Kidney glomerular epithelial cell (primary cell): ENCODE measurements at places on chromosomes 16 and 17.

DNA sequence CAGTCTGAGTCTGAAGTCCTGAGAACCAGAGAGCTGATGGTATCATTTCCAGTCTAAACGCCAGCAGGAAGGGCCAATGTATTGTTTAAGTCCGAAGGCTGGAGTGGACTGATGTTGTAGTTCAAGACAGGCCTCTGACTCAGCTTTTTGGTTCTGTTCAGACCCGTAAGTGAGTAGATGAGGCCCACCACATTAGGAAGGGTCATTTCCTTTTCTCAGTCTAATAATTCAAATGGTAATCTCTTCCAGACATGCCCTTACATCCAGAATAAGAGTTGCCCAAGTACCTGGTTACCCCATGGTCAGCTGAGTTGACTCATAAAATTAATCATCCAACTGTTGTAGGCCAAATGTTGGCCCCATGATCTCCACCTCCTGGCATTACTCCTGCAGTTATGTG is 442.6 kb upstream of the HSBP1 start:
- DNase-seq = no peak

GRCh38 chr17:64177311-64178010 is 47.5 kb upstream of the ERN1 start:
- DNase-seq = no peak

DNA sequence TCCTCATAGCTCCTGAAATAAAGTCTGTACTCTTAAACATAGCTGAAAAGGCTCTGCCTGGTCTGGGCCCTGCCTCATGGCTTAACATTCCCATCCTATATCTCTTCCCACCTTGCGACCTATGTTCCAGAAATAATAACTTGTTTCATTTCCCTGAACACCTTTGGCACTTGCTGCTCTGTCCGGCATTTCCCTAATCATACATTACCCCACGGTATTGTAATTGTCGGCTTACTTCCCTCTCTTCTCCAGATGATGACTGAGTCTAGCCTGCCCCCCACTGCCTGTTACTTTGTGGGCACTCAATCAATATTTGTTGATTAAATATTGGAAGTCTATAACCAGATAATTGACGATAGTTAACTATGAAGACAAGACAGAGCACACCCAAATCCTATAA is 23.3 kb upstream of the SUPT4H1 start:
- DNase-seq = no peak

GRCh38 chr17:44037471-44037870 is 22.7 kb upstream of the TMEM101 start:
- DNase-seq = no peak

DNA sequence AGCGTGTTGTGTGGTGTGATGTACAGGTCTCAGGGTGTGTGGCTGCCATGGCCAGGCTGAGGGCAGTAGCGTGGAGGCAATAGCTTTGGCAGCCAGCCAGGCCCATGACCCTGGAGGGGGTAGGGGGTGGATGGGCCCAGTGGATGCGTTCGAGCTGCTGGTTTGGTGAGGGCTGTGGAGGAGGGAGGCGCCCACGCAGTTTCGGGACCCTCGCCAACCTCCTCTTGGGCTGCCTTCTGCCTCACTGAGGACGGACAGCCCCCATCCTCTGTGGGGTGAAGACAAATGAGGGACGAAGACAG is 238.6 kb upstream of the GSE1 start:
- no peak for DNase-seq

DNA sequence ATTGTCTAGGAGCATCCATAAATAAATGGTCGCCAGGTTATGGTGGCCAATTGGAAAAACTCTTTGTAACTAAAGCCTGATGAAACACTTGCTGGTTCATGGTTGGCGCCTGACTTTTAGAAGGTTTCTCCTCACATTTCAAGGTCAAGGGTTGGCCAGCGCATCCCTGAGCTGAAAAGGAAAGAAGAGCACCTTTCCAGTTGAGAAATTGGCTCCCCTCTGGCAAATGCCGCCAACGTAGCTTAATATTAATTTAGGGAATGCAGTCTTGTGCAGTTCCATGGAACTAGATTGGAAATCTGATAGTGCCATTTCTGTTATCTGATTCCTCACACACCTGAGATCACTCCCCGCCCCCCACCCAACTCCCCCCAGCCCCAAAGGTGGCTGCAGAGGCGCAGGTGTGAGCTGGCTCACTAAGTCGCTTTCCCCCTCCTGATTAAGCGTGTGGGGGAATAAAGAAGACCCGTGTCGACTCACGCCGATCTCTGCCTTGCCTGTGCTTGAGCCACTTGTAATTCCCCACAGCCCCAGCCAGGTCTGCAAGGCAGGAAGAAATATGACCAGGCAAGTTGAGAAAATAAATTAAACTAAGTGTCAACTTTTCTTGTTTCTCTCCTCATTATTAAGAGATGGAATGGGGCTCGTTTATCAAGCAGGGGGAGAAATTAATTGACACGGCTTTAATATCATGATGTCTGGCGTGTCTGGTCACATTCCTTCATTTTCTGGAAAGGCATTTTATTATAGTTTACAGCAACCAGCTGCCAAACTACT is 157.7 kb downstream of the CCDC182 start:
- no peak for DNase-seq

- peak; percentile 15 for DNase-seq
Measured at GRCh38 chr16:16083421-16084156, 134.2 kb downstream of the ABCC1 start.

GRCh38 chr17:62130739-62131138 is 65.7 kb upstream of the MED13 start:
- DNase-seq = no peak

DNA sequence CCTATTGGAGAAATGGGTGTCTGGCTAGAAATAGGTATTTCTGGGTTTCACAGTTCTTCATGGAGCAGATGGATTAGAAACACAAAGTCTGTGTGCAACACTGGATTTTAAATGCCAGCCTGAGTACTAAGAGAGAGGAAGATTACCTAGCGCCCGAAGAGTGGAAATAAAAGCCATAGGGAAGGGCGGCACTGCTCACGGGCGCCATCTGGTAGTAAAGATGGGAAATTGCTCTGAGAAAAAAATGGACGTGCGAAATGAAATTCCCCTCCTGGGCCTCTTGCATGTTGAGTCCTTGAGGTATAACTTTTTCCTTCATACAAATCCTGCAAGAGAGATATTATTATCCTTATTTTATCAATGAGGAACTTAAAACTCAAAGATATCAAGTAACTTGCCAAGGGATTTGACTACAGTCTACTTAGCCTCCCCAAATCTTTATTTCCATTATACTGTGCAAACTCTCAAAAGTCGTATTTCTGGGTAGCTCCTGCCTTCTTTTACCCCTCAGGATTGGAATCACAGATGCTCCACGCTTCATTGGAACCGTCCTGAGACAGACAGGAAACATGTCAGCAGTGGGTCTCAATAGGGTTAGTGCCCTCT is 72.8 kb downstream of the MMD start:
- peak; percentile 71 for DNase-seq

DNA sequence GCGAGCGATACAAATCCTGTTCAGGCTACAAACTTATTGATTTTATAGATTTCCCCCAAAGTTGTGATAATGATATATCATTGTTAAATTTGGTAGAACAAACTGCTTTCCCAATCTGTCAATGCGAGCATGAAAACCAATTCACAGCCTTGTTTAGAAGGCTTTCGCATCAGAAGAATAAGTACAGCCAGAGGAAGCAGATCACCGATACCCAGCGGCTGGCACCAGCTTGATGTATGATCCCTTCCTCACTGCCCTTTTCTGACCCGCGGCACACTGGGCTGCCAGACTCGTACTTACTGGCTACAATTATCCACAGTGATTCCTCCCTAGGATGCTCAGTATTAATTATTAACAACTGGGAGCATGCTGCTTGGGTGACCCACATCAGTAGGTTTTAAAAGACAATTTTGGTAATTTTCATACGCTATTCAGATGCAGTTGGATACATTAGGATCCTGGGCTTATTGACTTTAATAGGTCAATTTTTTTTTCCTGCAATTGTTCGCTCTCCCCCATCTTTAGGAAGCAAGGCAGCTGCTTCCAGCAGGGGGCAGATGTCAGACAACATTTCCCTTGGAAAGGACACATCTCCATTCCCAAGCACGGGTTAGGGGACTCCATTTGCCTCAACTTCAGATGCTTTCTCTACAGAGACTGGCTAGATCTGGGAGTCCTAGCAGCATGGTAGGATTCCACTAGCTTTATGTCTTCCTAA is 582.7 kb upstream of the PSMD7 start:
- DNase-seq = no peak

DNA sequence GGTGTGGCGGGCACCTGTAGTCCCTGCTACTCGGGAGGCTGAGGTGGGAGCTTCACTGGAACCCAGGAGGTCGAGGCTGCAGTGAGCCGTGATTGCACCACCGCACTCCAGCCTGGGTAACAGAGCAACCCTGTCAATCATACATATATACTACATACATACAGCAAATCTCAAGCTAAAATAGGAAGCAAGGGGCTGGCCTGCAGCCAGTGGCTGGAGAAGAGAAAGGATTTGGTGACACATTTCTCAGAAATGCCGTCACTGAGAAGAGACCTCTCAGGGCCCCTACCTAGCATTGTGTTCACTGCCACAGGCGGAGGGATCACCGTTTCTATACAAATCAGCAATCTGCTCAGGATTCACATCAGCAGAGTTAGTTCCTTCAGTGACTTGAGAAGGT is 16.9 kb downstream of the NARF start:
- DNase-seq = no peak

GRCh38 chr17:47733047-47733673 is at the start of gene TBX21:
TSS of gene TBX21 (plus strand) at chr17:47733236. CDS start at chr17:47733455, 219 bp downstream.
- DNase-seq = no peak

DNA sequence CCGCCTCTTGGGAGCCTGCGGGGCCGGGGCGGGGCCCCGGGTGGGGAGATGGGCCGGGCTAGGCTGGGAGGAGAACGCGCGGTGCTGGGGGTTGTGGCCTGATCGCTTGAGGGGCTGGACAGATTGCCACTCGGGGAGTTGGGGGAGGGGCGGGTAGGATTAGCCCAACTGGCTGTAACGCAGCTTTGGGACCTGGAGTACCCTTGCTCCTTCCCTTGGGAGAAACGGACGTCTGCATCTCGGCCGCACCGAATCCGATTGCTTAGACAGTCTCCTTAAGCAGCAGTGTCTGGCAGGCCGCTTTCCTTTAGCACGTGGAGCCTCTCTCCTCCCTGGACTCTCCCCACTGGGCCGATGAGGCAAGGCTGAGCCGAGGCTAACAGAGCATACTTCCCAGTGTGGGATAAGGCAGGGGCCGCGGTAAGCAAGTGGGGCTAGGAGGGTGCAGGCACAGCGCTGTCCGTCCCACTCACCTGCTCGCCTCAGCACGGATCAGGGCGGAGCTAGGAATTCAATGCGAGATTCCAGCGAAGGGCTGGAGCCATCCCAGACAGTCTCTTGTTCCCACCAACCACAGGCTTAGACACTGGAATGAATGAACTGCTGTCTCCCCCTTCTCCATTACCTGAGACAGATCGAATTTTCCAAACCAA is 540 bp upstream of the ACLY start:
- peak; percentile 93 for DNase-seq

- DNase-seq = no peak
Measured at GRCh38 chr17:28340374-28340773, 4.8 kb downstream of the TNFAIP1 start.

- no peak for DNase-seq
Measured at GRCh38 chr17:8059131-8059530, 20.3 kb downstream of the ALOX15B start.

DNA sequence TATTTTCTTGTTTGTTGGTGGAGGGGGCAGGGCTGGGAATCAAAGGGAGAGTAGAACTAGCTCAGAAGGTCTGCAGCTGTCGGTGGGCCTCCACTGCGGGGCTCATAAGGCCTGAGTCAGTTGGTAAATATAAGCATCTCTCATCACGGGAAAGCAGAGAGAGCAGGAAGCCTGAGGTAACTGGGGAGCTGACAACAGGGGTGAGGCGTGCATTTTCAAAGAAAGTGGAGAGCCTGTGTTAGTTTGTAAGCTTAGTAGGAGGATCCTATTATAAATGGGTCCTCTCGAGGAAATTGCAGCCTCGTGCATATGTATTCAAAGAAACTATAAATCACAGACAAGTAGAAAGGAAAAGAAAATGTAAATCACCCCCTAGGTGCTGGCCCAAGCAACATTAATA is 221.0 kb upstream of the CDH13 start:
- DNase-seq = no peak

DNA sequence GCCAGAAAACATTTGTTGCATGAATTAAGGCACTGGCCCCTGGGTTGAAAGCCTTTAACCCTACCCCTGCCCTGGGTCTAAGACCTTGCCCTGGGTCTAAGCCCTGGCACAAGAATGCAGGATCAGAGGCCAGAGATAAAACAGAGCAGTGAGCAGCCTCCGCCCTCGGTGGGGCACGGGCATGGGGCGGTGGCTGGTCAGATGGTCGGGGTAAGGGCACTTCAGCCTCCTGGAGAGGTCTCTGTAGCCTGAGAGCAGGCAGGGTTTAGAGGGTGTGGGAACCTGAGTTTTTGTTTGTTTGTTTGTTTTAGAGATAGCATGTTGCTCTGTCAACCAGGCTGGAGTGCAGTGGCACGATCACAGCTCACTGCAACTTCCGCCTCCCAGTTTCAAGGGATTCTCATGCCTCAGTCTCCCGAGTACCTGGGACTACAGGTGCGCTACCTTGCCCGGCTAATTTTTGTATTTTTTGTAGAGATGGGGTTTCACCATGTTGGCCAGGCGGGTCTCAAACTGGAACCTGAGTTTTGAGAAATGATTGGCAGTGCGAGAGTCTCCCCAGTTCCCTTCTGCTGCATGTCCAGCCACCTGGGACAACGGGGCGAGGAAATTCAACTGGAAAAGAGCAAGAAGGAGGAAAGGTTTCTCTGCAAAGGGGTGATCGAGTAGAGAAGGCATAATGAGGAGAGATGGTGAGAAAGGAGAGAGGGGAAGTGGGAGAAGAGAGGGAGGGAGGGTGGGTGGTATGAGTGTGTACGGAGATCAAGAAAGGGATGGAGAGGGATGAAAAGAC is 27.7 kb downstream of the TNS4 start:
- DNase-seq = no peak

DNA sequence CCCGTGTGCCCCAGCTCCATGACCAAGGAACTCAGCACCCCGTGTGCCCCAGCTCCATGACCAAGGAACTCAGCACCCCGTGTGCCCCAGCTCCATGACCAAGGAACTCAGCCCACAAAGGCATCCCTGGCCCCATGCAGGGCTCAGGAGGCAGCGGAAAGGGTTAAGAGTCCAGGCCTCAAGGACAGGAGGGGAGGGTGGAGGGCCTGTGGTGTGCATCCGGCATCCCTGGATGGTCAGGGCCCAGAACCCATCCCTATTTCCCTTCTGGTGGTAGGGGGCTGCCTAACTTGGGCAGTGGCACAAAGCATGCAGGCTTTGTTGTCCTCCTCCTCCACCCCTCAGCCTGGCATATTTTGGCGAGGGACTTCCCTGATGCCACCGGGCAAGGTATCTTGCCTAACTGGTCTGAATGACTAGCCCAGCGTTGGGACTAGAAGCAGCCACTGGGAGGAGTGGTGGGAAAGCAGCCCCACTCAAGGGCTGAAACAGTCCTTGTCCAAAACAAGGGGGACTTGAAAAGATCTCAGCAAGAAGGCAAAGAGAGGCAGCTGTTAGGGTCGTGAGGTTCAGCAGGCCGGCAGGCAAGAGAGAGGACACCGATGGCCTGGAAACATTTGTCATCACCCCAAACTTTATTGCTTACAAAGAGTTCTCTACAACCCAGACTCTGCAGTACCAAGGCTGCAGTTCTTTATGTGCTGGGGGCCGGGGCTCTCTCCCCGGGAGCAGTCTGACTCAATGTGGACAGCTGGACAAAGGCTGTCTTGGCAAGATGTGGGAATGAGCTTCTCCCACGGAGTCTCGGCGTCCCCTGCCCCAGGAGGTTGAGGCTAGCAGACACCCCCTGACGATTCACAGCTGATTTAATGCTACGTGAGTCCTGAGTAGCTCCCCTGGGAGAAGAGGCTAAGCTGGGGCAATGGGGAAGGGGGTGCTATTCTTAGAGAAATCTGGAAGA is 902 bp upstream of the SPATA32 start:
- no peak for DNase-seq

GRCh38 chr17:79632432-79632735 is 21.5 kb upstream of the RBFOX3 start:
- no peak for DNase-seq
